Suppressor macrophage (primary cell): ENCODE measurements at places on chromosomes 2 and 18.

DNA sequence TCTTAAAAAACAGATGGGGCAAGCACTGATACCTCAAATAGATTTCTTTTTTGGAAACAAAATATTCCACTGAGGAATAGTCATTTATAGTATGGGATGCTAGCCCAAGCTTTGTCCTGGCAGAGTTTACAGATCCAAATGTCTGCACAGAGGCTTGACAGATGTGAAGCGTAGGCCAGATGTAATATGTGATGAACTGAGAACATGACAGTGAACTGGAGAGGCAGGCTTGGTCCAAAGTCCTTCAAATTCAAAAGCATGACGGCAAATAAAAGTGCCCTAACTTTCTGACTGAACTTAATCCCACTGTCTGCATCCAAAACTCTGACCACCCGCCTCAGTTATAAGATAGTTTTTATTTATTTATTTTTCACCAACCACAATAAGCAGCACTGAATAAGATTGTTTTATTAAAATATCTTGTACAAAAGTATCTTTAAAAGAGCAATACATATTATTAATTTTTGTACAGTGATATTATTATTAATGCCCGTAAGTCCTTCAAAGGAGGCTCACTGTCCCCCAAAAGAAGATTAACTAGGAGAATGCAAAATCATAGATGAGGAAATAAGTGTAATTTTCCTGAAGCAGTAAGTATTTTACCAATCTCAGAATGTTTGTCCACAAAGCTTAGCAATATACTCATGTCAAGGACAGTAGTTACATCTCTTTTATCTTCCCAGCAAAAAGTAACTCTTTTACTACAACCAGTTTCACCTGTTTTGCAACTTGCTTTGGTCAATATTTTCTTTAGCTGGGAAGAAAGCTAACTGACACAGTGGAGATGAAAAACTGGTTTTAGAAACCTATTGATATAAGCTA, 10.7 kb upstream of the SPOPL start:
- DNase-seq: no peak

DNA sequence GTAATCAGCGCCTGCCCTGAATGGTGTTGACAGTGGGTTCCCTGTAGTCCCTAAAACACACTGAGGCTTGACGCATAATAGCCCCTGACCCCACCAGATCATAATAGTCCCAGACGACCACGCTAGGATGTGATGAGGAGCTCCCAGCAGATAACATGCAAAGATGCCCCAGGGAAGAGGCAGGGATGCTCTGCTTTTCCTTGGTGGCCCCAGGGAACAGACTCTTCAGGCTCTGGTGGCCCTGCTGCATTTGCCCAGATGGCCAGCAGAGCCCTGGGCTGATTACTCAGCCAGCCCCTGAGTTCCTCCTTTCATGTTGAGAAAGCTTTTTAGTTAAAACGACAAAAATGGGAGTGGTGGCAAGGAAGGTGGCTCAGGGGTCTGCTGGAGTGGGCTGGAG, 5.9 kb upstream of the NCKAP5 start:
- DNase-seq: no peak

DNA sequence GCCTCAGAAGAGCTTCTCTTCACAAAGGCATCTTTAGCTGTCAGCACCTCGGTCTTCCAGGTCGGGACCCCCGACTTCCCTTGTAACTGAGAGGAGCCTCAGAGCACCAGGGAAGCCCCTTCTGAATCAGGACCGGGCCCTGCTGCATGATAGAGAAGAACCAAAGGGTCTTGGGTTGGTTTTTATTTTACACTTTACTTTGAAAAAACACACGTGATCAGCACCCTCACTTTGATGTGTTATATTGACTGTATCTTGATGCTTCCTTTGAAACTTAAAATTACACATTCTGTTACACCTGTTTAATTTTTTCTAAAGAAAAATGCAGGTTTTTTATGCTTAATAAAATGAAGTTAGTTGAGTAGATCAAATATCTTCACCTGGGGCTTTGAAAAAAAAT, 202.3 kb downstream of the FAM210A start:
- no peak for DNase-seq

DNA sequence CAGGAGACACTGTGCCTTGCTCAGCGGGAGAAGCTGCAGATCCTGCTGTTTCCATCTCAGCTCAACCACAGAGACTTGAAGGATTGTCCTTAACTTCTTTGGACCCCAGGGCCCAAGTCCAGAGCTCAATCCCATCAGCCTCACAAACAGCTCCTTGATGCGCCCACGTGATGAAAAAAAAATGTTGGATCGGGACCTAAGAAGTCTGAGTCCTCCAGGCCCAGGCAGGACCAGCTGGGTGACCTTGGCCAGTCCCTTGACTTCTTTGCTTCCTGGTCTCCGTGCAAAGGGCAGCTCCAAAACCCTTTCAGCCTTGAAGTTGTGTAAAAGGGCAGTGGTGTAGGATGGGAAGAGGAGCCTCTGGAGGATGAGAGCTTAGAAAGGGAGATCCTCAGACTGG, 175.5 kb downstream of the ZFP36L2 start:
- no peak for DNase-seq

DNA sequence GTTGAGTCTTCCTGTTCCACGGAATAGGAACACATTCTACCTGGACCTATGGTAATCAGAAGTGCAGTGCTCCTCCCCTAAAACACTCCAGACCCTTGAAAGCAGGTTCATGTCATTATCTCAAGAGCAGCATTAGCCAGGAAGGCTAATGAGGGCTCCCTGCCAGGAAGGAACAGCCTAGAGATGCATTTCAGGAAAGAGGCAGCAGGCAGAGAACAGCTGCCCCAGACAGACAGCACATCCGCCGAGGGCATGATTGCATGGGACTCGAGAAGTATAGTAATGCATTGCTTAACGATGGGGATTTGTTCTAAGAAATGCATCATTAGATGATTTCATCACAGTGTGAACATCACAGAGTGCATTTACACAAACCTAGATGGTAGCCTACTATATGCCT, 171.5 kb downstream of the ALK start:
- no peak for DNase-seq

DNA sequence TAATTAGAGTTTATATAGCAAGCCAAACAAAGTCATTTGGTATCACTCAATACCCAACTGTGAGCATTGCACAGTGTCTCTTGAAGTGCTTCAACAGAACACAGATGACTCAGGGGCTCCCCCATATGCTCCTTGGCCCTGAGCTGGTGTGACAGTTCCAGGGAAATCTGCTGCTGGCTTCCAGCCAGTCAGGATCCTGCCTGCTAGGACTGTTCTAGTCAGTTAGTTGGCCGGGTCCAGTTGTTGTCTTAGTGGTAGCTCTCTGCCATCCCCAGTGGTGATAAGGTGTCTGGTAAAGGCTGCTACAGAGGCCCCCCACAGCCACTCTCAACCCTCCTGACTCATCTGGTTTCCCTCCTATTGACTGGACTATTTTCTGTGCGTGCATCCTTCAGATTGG, 100.3 kb downstream of the IRS1 start:
- no peak for DNase-seq

GRCh38 chr2:121690095-121690494, 40.8 kb upstream of the CLASP1 start:
- DNase-seq: no peak

DNA sequence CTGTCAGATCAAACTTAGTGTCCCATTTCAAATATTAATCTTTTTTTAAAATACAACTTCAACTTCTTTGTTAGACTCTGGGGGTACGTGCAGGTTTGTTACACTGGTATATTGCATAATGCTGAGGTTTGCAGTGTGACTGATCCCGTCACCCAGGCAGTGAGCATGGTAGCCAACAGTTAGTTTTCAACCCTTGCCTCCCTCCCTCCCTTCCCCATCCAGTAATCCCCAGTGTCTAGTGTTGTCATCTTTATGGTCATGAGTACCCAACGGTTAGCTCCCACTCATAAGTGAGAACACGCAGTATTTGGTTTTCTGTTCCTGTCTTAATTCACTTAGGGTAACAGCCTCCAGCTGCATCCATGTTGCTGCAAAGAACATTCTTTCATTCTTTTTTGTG, 23.9 kb downstream of the NOL10 start:
- DNase-seq: peak; percentile 17

DNA sequence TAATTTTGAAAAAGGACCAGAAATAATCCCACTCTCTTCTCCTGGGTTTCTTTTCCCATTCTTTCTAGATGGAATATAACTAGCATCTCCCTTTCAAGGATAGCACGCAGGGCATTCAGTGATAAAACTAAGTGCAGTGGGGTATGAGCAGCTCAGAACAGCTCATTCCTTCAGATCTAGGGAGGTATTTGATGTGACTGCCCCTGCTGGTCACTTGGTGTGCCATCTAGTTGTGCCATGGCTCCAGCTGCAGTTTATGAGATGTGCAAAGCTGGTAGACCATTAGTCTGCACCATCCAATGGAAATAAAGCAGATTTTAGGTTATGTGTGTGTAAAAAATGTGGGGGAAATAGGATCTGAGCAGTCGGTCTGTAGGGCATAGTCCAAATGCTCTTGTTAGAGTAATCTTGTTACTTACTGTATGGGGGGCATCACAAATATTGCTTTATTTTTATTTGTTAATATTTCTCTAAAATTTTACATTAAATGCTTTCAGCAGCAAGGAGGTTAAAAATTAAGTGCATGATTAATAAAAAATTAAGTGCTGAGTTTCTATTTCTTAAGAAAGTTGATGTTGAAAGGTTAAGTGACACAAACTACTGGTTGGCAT, 38.9 kb downstream of the CTAGE1 start:
- peak; percentile 39 for DNase-seq

GRCh38 chr2:85053802-85054201, 79.4 kb upstream of the TCF7L1 start:
- DNase-seq: peak; percentile 66

- DNase-seq: no peak
Measured at GRCh38 chr2:213148572-213149261, 2.7 kb downstream of the IKZF2 start.

DNA sequence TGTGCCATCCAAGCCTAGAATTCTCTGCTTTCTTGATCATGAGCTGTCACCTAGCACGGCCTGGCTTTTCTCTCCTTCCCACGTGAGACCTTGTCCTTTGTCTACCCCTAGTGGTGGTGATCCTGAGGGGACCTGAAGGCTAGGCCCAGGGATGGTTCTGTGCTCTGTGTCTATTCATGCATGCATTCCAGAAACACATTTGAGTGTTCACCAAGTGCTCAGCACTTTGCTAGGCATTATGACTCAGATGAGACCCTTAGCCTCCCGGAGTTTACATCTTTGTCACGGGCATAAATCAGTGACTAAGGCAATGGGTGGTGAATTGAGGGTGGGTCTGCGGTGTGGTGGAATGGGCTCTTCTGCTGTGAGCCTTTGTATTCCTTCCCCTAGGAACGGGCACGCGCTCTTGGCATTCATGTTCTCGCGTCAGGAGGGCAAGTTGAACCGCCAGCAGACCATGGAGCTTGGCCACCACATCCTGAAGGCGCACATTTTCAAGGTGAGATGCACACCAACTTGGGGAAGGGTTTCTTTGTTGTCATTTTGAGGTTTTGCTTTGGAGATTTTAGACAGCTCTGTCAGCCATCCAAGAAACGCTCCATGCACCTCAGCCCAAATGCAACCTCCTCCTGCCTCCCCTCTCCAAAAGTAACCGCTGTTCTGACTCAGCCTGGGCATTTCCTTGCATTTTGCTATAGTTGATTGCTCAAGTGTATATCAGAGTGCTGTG, 100.9 kb downstream of the WDSUB1 start:
- no peak for DNase-seq

DNA sequence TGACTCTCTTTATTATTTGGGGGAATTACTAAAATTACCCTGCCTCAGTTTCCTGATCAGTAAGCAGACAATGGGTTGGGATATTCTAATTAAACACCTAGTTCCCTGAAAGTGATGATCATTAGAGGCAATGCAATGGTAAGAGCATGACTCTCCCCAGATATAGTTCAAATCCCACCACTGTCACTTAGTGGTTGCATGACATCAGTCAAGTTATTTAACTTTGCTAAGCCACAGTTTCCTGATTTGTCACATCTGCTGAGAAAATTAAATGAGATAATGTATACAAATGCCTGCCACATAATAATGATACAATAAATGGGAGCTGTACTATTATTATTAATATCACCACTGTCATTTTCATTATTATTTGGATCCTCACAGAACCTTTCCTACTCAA, 29.9 kb downstream of the ZEB2 start:
- no peak for DNase-seq

- no peak for DNase-seq
Measured at GRCh38 chr2:172560721-172561120, 4.8 kb downstream of the PDK1 start.

GRCh38 chr18:60259052-60259681, 113.4 kb downstream of the MC4R start:
- DNase-seq: no peak

DNA sequence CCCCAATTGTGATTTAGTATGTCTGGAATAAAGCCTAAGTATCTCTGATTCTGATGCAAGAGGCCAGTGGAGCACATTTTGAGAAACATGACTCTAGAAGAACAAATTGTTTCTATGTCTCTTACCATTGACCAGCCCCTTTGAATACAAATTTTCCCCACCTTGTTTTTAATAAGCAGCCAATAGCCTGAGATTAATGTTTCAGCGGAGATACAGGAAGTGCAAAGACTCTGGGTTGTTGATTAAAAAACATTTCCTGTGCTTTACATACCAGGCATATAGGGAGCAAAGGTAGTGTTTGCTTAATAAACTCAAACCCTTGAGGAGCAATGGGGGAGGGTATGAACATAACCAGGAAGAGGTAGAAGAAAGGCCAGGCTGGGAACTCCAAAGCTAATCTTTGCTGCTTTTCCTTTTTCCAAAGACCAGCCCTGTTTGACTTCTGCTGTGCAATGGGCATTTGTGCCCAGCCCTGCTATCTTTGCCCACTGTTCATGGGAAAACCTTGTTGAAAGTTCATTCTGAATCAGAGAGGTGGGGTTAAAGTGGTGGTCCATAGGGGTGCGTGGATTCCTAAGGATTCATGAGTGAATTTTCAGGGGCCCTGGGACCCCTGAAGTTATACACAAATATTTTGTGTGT, 29.3 kb downstream of the UPP2 start:
- no peak for DNase-seq

GRCh38 chr18:13611601-13612195, 114.7 kb downstream of the FAM210A start:
- DNase-seq: peak; percentile 75

- DNase-seq: no peak
Measured at GRCh38 chr2:6650311-6650710, 215.4 kb downstream of the CMPK2 start.

DNA sequence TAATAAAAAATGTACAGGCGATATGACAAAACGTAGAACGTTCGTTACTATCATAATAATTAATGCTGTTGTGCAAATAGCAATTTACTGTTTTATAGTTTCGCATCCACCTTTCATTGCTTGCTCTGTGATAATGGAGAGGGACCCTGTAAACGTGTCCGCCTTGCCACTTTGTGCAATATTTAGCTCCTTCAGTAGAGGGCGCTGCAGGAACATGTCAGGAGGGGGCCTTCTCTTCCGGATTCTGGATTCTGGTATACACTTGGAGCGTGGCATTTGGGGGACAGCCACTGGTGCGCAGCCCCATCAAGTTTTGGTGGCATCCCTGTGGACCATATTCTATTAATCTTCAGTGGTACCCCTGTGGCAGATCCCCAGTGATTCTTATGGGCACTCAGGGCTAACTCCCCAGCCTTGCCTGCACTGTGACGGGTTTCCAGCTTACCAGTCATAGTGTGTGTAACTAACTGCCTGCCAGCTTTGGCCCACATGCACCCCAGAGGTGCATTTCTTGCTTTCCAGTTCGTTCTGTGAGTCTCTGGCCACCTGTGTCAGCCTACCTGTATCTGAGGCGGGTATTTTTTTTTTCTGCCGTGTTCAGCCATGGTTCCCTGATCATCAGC, 140.3 kb downstream of the CYRIA start:
- peak; percentile 74 for DNase-seq
